Mesenteric fat pad (tissue), 1 donor: ENCODE measurements at places on chromosomes 2 and 18. TPM values are rescaled to one million over a fixed set of nuclear protein-coding genes. Genes with fewer than 3 reads are reported as not detected.

DNA sequence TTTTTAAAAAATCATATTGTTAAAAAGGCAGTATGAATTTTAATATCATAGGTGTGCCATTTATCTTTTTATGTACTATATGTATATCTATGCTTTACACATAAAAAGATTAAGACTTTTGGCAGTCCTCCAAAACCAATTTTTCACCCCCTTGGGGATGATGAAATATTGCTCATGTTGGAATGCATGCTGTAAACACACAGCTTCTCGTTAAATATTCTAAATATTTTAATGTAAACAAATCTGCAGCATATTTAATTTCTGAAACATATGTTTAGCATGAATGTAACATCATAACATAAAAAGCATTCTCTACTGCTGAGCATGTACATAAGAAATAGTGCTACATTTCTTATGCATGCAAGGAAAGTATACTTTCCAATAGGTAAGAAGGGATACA lies 484.3 kb upstream of the LRATD1 start:
- DNase-seq = no peak

GRCh38 chr2:101850450-101850849 lies 141.3 kb upstream of the IL1R2 start:
- DNase-seq = no peak

GRCh38 chr18:46458472-46458871 lies 198.5 kb downstream of the LOXHD1 start:
- no peak for DNase-seq

DNA sequence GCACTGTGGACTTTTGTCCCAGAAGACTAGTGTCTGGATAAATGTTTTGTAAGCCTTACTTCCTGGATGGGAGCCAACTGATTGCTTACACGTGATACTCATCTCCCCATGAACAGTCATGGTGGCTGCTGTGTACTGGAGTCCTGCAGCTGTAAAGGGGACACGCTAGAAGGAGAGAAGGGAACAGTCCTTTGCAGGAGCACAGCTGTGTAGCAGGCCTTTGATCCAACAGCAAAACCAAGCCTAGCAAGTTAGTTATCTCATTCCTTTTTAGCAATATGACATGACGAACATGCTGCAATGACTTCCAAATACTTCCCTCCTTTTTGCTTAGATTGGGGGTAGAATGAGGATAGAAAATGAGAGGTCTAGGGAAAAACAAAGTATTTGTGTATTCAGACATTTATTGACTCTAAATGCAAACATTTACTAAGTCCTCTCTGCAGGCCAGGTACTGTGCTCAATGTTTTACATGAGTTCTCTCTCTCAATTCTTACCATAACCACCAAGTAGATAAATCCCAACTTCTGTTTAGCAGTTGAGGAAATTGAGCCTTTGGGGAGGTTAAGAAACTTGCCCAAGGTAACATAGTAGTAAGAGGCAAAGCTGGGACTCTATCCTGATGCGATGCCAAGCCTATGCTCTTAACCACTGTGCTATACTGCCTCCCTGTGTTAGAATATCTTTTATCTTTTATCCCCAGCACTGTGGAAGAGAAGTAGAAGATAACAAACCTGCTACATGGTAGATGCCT lies 55.4 kb upstream of the CD28 start:
- no peak for DNase-seq

- DNase-seq = no peak
These were observed 34.9 kb downstream of the B4GALT6 start for GRCh38 chr18:31649449-31649848.

- no peak for DNase-seq
These were observed at the start of gene KHK for GRCh38 chr2:27086724-27087593. TSS of gene KHK (plus strand) at chr2:27086772. CDS start at chr2:27087260, 488 bp downstream.

Gene SPTBN1
- total RNA-seq = 776 TPM
